Central memory CD4-positive, alpha-beta T cell (primary cell): ENCODE measurements at places on chromosomes 3 and 15.

- DNase-seq = no peak
These were observed 179.6 kb downstream of the NSMCE3 start for GRCh38 chr15:29089731-29090616.

DNA sequence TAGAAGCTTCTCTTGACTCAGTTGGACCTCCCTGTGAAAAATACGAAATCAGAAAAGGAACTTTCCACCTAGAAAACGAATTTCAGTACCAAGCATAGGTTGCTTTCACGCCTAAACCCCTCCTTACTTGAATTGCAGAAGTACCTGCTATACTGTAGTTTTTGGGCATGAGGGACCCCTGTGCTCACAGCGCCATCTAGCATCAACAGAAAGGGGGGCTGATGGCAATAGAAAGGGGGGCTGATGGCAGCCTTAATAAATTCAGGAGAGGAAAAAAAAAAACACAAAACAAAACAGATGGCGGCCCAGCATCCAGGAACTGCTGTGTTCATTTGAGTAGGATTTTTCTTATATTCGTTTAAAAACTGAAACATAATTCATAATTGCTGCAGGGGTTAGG lies 96.7 kb downstream of the NPAP1 start:
- no peak for DNase-seq

DNA sequence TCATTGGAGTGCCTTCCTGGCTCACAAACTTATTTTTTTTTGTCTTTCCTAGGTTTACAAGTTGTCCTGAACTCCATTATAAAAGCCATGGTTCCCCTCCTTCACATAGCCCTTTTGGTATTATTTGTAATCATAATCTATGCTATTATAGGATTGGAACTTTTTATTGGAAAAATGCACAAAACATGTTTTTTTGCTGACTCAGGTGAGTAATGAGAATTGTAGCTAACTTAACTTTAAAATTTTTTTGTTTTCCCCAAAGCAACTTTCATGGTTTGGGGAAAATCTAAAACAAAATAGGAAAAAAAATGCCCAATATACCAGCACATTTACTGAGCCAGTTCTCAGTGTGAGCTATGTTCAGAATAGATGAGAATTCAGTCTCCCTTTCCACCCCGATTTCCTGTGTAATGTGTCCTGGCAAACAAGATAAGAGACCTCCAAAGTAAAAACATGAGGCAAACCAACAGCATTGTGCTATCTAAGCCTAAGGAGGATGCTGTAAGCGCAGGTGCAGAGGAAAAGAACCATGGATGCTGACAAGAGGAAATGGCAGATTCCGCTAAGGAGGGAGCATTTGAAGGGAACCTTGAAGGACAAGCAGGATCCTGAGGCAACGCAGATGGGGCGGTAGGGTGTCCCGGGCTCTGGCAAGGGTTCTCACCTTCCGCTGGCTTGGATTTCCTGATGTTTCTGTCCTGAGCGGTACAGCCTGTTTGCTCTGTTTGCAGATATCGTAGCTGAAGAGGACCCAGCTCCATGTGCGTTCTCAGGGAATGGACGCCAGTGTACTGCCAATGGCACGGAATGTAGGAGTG lies 171.4 kb downstream of the CACNA1D start:
- no peak for DNase-seq

DNA sequence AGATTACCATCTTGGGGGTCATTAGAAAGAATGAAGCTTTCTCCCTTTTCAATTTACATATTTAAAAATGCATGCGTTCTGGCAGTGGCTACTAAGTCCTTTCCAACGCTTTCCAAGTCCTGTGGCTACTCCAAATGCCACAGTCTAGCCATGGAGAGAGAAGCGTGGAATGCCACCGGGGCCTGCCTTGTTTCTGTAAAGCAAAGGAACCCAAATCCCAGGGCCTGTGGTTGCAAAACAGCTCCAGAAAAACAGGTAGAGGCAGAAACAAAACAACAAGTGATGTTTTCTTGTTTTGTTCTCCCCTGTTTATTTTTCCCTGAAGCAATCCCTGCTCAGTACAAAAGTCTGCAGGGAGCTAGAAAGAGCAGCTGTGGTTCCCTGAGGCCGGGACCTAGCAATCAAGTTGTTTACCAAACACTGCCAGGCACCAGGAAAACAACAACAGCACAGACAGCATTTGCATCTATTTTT lies 85.5 kb downstream of the FOXP1 start:
- no peak for DNase-seq

DNA sequence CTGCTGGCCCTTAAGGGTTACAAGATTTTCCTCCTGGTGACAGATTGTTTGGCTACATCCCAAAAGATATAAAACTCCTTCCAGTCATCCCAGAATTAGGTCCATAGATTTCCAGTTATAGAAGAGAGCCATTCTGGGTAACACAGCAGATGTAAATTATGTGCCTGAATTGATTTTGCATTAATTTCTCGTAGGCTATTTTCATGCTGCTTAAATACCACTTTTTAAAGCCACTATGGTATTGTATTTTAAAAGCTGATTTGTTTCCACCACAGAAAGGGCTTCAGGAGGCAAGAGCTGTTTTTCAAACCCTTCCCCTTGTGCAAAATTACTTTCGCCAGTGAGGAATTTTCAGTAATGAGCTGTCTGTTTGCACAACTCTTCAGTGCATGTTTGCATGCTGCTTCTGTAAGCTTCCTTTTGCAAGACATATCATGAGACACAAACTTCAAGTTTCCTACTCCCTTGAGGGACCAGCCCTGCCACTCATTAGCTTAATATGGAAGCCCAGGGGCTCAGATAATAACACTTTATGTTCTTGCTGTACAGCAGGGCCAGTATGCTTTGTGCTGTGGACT lies 105.4 kb upstream of the TNIK start:
- DNase-seq = no peak

- DNase-seq = no peak
These were observed 9.5 kb downstream of the ABCC5 start for GRCh38 chr3:184008161-184008560.

GRCh38 chr3:128563439-128563838 lies 70.4 kb upstream of the GATA2 start:
- DNase-seq = no peak

DNA sequence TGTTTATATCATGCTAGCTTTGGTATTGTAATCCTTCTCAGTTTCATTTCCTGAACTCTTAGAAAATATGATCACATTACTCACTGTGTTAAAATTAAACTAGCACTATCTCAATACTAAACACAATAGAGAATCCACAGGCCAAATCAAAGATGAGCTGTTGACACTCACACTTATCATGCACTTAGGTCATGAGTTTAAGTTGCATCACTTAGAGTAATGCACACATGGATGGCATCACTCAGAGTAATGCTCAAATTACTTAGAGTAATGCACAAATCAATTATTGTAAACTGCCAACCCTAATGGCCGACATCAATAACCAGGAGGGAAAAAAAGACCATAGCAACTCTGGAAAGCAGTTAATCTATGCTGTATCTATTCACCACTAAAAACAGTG lies 40.0 kb upstream of the MCF2L2 start:
- DNase-seq = no peak

DNA sequence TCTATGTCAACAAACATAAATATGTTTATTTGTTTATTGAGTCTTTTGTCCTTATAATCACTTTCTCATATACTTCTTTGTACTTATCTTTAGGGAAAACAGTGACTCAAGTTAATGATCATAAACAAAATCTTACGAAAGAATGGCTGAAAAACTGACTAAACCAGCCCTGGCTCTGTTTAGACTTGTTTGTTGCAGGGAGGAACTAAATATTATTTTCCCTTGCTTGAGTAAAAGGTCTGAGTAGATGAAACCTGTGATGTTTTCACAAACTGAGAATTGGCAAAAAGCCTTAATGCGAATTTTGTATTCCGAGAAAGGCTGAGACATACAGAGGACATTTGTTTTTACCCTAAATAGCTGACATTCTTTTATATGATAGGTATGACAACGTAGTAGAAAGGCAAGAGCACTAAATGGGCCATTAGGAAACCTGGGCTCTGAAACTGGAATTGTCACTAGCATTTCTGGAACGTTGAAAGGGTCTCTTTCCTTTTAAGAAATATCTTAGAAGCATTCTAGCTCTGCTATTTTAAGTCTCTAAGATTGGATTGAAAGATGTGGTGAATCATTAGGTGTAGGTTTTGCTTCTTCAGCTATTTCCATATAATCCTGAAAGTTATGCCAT lies 18.2 kb upstream of the CLDN16 start:
- no peak for DNase-seq

DNA sequence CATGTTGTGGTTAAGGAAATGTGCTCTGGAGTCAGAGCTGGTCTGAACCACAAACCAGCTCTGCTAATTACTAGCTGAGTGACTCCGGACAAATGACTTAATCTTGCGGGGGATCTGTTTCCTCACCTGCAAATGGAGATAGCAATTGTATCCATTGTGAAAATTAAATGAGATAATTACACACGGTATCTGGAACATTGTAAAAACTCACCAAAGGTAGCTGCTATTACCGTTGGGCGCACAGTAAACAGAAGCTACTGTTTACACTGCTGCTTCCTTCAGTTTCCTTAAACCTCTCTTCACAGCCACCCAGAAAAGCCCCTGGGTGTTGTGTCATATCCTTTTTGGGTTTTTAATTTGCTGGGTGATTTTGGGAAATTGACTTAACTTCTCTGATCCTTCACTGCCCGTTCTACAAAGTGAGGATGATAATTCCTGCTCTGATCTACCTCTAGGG lies 107.8 kb downstream of the MEGF11 start:
- DNase-seq = no peak

DNA sequence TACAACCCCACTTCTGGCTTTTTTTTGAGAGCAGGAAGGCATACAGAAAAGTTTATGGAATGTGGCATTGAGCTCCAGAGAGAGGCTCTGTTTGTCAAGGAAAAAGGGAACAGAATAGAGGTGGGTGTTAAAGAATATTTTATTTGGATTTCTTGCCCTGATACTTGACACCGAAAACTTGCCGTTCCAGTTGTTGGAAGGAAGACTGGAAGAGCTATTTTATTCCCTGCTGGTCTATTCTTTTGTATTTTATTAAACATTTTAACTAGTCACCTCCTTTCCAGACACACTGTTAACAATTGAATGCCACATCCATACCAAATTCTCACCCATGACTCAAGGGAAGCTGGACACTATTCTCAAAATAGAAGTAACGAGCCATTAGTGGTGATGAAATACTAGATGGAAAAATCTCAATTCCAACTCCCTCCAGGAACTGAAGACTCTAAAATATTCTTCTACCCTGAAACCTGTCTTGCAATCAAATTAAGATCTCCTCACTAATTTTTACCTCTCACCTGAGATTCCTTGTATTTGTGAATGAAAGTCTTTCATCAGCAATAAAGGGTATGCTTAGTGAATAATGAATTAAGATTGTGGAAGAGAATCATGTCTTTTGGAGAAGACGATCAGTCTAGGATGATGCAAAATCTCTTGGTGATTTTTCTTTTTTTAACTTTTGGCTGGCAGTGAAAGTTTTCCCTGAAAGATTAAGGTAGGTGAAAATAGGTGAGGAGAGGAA lies 28.5 kb downstream of the GREM1 start:
- DNase-seq = no peak

- no peak for DNase-seq
These were observed 253.6 kb downstream of the MAGI1 start for GRCh38 chr3:65785065-65785645.

DNA sequence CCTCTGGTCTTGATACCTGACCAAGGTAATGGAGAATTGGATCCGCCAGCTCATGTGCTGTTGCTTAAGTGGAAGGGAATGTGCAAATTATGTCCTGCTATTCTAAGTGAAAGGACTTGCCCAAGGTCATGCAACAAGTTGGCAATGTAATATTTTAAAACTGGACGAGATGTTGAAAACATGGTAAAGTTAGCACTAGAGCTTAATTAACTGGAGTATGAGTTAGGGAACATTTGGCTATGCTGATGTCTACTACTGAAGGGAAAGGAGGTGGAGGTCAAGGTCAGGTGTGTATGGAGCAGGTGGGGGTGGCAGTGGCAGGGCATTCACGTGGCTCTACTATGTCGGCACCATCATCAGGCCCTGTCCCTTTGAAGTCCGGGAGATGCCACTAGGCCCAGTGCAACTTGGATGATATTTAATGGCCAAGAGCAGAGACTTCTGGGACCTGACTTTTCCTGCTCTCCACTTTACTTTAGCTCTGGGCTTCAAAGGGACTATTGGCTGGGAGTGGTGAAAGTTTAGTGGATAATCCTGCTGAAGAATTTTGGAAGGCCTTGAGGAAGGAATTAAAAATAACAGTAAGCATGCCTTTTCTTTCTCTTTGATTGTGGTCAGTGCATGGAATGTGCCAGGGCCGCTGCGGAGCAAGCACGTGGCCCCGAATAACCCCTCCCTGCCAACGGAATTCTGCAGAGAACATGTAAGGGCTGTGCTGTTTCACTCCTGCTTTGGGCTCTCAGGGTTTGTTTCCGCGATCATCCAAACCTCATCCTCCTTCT lies 14.9 kb downstream of the SMAD3 start:
- DNase-seq = no peak

DNA sequence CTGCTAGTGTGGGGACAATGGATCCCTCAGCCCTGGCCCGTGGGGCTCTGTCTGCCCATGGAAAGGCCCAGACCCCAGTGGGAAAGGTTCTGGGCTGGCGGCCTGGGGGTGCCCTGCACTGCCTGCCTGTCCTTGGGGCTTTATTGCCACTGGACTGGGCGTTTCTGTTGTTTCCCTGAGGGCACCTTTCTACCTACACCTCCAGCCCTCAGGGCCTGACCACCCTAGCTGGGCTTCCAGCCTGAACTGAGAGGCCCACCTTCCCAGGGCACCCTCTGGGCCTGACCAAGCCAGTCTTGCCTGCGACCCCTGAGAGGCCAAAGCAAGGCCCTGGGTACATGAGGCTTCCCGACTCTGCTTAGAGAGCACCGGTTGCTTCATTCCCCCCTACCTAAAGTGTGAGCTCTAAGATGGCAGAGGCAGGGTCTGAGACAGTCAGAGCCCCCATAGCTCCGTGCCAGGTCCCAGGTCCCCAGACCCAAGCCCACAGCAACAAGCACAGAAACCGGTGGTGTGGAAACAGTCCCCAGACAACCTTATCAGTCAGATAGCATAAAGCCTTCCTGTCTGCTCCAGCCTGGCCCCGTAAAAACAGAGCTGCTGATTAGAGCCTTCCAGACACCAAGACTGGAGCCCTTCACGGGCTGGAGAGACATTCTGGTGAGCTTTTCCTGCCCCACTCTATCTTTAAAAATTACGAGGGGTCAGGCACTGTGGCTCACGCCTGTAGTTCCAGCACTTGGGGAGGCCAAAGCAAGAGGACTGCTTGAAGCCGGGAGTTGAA lies 102.8 kb downstream of the CHSY1 start:
- DNase-seq = no peak

DNA sequence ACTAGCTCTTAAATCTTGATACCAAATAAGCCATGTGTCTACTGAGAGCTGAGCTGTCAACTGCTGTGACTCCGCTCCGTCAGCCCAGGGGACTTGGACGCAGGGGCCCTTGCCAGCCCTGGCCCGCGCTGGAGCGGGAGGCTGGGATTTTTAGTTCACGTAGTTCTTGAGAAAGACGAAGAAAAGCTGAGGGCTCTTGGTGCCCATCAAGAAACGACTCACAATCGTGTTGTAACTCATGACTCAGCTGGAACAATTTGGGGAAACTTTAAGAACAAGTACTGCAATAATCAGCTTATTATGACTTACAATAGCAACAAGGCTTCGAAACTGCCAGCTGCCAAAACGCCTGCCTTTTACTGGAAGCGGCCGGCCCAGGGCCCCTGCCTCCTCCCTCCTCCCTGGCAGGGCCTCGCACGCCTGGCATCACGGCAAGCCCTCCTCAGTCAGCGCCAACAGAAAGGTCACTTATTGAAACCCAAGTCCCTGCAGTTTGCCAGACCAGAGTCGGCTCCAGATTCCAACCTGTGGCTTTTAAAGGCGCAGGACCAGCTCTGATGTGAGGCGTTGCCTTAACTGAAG lies 60.3 kb downstream of the RGMA start:
- no peak for DNase-seq

- no peak for DNase-seq
These were observed 42.3 kb downstream of the MAGEF1 start for GRCh38 chr3:184669578-184669977.

GRCh38 chr3:72310419-72311380 lies 525.8 kb upstream of the PROK2 start:
- peak; percentile 11 for DNase-seq
